ENCODE measurements at places on chromosomes 5 and 9.
A peak's percentile ranks its signal among the peaks of the same experiment; 100 is the strongest.

- no peak for DNase-seq
Observed at GRCh38 chr9:88344013-88344412, 44.2 kb upstream of the SPIN1 start.

DNA sequence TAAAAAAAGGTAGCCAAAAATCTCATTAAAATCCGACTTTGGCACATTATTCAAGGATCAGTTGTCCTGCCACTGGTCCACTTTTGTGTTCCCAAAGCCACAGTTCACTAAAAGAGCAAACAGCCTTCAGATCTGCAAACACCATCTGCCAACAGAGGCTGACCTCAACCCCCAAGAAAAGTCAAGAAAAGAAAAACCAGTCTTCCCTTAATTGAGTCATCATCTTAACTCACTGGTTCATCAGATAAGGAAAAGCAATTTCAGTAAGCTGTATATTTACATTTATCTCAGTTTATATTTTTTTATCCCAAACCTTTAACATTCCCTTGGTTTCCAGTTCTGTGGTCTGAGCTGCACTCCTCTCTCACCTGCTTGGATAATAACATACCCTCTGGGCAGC, 21.2 kb downstream of the RASEF start:
- DNase-seq = no peak

DNA sequence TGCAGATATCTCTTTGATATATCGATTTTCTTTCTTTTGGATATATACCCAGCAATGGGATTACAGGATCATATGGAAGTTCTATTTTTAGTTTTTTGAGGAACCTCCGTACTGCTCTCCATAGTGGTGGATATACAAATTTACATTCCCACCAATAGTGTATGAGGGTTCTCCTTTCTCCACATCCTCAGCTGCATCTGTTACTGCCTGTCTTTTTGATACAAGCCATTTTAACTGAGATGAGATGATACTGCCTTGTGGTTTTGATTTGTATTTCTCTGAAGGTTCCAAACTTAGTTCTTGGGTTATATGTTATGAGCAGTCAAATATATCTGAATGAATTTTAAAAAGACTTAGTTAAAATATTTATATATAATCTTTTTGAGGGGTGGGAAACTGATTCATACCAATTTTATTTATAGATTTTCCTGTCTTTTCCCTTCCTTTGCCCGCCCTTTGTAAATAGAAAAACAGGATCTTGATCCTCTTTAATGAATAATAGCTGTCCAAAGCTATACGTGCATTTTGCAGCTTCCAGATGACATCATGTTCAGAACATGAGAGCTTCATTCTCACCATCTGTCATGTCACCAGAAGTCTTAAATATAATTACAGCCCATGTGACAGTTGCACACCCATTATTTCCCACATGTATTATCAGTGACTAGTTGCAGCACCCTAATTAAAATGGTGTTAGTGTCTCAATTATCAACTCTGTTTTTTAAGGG, 6.2 kb upstream of the ARHGEF28 start:
- no peak for DNase-seq

- DNase-seq = no peak
Observed at GRCh38 chr5:33227247-33227646, 213.5 kb upstream of the TARS1 start.

- no peak for DNase-seq
Observed at GRCh38 chr9:123651273-123651672, 278.7 kb downstream of the DENND1A start.

DNA sequence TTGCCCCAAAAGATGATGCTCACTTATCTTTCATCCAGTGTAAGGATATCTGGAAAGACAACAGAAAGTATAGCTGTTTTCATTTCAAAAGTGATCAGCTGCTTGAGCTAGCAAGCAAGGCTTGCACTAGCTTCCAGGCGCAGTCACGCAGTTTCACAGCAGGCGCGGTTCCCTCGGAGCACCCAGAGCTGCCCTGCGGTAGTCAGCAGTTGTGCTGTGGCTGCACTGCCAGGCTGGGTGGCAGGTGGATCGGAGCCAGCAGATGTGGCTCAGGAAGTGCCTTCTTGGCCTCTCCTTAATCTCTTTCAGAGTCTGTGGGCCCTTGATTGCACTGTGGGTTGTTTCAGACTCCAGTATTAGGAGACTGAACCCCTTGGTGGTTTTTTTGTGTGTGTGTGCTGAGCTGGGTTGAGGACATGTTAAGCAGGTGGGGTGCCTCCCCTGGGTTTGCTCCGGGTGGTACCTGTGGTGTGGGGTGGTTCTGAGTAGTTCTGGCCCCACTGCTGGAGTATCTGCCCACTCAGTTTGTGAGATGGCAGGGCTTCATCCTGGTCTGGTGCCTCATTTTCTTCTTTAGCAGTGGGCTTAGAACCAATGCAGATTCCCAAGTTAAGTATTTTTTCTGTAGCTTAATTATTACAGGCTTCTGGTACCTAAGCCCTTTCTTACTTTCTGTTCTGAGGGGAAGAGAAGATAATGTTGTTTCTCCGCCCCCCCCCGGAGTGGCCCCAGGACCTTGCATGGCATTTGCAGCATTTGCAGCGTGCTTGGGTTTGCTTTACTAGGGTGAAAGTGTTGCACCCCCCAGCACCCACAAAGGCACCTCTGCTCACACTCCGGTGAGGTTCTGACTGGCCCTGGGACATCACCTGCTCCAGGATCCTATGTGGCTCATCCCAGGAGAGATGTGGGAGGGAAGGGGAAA, 16.4 kb downstream of the TENT4A start:
- peak; percentile 30 for DNase-seq

- no peak for DNase-seq
Observed at GRCh38 chr5:74948031-74948546, 81.9 kb upstream of the FAM169A start.

DNA sequence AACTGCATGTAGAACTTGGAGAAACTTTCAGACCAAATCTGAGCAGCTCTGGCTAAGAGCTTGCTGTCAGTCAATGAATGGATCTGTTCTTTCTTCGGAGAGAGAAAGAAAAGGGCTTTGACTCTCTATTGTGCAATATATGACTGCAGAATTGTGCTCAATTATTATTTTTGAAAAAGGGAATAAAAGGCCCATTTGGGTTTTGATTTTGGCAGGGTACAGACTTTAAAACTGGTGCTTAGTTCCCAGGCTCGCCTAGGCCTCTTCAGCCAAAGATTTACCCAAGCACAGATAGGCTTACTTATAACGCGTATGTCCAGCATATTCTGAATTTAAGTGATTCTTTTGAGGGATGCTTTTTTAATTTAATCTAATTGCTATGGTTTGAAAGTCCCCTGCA, 59.3 kb downstream of the RETREG1 start:
- DNase-seq = no peak

DNA sequence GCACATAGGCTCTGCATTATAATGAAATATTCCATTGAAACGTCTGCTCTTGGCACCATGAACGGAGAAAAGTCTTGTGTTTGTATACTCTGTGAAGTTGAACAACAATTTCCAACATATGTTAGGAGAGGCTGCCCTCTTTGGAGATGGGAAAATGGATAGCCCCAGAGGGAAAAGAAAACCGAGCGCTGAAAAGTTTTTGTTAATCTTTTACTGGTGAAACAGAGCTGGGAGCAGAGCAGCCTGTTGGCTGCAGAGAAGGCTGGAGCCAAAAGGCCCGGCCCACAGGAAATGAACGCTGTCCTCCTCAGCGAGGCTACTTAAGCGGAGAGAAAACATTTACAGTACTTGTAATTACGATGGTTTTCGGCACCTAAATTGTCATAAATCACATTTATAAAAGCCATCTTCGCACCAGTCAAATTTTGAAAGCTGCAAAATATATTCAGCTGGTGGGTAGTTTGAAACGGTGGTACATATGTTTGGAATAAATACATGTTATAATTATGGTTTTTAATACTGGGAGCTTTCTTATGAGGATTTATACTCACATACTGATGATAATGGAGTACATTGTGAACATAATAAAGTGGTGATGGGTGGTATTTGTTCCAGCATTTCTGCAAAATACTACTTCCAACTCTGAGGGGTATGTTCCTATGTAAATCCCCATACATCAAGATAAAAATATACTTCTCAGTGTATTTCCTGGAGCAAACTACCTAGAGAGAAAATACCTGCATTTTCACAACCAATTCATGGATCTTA, 129.6 kb upstream of the CNTLN start:
- DNase-seq = no peak

DNA sequence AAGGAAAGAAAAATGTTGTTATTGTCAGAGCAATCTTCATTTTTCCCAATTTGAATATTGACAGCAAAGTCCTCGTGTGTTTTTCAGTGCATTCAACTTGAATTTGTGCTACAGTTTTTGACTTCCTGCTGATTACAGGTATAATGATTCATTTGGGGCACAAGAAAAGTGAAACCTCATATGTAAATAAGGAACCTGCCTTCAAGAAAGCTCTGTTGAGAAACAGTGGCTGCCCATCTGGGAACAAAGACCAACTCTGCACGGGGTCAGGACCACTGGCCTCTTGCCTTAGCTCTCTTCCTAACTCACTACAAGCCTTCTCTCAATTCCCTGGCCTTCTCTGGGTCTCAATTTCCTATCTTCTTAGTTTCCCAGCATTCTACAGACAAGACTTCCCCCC, 21.0 kb downstream of the TIMD4 start:
- no peak for DNase-seq

DNA sequence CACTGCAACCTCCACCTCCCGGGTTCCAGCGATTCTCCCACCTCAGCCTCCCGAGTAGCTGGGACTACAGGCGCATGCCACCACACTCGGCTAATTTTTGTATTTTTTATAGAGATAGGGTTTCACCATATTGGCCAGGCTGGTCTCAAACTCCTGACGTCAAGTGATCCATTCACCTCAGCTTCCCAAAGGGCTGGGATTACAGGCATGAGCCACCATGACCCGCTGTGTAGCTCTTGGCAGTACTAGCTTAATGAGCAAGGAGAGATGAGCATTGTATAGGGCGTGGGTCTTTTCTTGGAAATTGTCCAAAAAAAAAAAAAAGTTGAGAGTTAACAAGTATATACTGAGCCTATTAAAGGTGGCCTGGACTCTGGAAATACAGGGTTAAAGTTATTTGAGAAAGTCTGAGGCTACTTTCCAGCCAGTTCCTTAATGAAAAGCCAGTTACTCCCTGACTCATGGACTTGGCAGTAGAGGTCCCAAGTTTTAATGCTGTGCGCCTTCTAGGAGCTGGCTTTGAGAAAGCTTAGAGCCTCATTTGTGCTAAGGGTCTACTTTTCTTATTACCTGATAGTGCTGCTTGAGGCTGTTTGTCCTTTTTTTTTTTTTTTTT, 4.2 kb upstream of the FGF18 start:
- DNase-seq = no peak

DNA sequence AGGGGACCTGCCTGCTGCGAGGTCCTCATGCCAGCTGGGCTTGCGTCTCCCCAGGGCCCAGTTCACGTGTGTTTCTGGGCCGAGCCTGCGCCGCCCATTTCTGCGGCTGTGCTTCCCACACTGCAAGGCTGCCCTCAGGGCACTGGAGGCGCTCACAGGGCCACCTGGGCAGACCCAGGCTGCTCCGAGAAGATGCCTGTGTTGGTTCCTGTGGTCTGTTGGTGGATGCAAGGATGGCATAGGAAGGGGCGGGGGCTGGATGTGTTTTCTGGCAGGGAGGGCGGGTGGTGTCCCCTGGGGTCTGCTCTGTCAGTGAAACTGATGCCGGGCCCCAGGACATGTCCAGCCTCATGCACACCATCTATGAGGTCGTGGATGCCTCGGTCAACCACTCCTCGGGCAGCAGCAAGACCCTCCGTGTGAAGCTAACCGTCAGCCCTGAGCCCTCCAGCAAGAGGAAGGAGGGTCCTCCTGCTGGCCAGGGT, 25.9 kb downstream of the NKD2 start:
- no peak for DNase-seq

- DNase-seq = no peak
Observed at GRCh38 chr5:83848941-83849340, 128.3 kb upstream of the HAPLN1 start.

- DNase-seq = peak; percentile 8
Observed at GRCh38 chr5:34045023-34045422, 2.0 kb upstream of the C1QTNF3 start.

DNA sequence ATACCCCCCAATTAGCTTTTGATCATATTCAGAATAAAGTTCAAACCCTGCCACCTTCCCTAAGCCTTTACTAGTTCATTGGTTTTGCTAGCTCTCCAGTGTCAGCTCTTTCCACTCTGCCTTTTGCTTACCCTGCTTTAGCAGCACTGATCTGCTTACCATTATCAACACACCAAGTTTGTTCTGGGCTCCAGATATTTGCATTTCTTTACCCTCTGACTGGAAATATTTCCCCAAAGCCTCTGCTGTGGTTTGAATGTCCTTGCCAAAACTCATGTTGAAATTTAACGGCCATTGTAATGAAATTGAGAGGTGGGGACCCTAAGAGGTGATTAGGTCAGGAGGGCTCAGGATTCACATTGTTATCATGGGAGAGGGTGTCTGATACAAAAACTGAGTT, 99.5 kb downstream of the GCNT1 start:
- DNase-seq = no peak

DNA sequence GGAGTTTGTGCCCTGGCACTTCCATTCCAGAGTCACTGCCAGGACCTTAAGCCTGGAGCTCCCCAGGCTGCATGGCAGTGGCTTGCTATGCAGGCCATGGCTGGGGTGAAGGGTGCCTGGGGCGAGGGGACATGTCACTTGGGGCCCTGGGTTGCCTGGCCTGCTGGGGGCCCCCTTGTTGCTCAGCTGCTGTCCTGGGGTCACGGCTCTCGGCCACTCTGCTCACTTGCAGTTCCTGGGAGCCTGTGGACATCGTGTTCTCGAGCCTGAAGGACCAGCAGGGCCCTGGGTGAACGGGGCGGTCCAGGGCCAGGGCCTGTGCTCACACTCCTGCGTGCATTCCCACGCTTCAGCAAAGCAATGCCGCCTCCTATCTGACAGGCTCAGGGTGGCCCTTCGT, 14.5 kb upstream of the SLC2A6 start:
- no peak for DNase-seq

- no peak for DNase-seq
Observed at GRCh38 chr9:20604562-20604961, 17.7 kb downstream of the MLLT3 start.

DNA sequence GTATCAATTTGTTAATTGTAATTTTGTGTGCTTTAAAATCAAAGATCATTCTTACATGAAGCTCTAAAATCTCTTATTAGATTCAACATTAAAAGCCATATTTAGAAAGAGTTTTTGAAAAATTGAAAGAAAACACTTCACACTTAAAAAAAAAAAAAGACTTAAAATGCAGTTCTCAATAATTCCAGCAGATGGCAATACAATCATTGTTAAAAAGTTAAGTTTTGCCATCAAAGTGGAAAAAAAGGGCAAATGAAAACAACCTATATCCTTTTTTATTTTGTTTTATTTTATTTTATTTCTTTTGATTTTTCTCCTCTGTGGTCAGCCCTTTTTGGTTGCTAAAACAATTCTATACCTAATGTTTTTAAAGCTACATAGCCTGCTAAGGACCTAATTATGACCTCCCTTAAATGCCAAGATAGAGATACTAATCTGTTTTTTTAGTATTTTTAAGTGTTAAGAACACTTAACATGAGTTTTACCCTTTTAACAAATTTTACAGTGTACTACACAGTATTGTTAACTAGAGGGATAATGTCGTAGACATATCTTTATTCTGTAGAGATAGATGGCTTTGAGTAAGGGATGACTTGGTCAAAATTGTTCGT, 154.2 kb upstream of the DAB2 start:
- no peak for DNase-seq
